Activated T-cell treated with anti-CD3 and anti-CD28 coated beads for 48 hours (primary cell): ENCODE measurements at places on chromosomes 6 and 20.

DNA sequence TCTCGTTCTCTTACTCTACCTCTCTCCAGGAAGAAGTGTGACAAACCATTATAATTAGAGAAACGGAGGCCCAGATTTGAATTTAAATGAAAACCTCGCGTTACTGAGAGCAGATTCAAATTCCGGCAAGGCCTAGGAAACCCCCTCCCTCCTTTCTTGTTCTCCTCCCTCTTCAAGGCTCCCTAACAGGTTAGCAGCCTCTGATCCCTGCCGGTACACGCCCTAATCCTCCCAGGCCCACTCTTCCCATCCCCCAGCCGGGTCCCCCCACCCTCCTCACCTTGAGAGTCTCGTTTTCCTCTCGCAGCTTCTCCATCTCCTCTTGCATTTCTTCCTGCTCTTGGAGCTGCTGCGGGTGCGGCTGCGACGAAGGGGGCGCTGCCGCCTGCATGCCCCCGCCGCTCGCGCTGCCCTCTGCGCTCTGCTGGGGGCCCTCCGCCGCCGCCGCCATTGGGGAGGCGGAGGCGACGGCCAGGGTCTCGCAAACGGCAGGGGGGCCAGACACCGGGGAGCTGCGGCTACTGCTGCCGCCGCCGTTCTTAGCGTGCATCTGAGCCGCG is 3.8 kb downstream of the MTCL3 start:
- peak; percentile 33 for DNase-seq

DNA sequence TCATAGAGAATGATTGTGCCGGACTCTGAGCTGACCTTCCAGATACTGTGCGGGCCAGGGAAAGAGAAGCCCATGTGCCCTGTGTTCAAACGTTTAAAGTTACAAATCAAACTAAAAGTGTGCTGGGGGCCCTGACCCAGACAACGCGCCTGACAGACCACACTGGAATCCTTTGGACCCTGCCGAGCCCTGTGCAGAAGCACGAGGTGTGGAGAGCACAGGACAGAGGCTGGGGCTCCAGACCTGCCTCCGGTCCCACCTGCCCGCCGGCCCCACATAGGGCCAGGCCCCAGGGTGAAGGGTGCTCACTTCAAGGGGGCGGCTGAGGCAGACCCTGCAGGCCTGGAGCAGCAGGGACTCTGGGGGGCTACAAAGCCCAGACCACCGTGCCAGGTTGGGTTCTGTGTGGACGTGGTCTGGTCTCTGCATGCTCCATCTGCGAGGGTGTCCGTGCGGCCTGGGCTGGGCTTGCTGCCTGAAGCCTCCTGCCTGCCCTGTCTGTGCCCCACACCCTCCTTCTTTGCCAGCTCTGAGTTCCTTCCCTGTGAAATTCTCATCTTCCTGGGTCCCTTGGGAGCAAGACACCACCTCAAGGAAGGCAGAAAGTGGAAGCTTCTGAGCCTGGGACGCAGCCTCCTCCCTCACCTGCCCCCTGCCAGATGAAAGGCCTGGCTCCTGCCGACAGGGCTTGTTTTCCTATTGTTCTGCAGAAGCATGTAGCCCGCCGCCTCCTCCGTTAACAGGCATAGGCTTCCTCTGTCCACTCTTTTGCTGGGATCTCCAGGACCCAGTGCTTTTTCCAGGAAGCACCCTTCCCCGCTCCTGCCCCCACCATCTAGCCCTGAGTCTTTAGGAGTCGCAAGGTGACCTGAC is 186.2 kb downstream of the ERMARD start:
- DNase-seq: no peak

DNA sequence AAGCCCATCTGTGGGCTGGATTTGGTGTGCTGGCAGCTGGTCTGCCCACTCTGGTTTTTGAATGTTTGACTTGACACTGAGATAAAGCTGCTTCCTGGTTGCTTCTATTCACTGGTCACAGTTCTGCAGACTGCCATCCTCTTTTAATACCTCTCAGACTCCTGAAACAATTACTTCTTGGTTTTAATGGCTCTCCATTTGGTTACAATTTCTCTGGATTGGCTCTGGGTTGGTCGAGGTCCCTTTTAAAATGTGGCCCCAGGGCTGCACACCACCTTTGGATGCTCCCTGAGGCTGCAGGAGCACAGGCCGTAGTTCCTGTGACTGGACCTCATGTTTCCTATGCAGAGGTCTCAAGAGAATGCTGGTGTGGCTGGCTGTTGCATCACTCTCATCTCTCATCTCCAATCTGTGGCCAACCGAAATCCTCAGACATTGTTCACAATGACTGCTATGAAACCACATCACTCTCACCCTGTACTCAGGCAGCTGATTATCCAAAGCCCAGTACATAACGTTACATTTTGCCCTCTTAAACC is 98.5 kb downstream of the INSM1 start:
- DNase-seq: no peak

- no peak for DNase-seq
Observed at GRCh38 chr6:38481851-38482250, 157.9 kb downstream of the BTBD9 start.

- no peak for DNase-seq
Observed at GRCh38 chr6:170003027-170003426, 251.6 kb downstream of the ERMARD start.

DNA sequence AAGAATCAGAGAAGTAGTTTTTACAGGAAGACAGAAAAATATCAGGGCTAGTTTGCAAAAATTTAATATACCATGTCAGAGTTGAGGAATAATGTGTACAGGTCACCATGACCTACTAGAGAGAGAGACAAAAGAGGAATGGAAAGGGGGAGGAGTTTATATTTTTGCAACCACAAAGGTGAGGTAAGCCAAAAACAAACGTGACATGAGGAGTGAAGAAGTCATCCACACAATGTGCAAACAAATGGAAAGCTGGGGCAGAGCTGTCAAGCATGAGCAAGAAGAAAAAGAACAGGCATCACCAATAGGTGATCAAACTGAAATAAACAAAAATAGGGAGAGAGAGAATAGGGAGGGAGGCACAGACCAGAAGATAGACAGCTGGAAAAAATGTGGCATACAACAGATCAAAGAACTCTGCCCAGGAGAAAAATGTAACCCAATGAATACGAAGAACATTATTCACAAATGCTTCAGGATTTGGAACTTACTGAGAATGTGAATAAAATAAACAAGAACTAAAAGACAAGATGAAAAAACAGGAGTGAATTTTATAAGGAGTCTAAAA is 15.5 kb downstream of the RARS2 start:
- DNase-seq: no peak

- no peak for DNase-seq
Observed at GRCh38 chr6:51289041-51289440, 470.4 kb downstream of the TFAP2B start.
